Esophagus squamous epithelium (tissue), 5 donors: ENCODE measurements at places on chromosomes 4 and X. TPM values are rescaled to one million over a fixed set of nuclear protein-coding genes. Genes with fewer than 3 reads are reported as not detected.

C4orf50 gene
- total RNA-seq: 0.04 TPM

HHIP gene
- not detected for total RNA-seq

HAND2 gene
- total RNA-seq: 2.2 TPM

STPG2 gene
- total RNA-seq: not detected

NAP1L3 gene
- total RNA-seq: not detected

RNF175 gene
- total RNA-seq: 0.76 TPM

FGFRL1 gene
- 3.9 TPM for total RNA-seq

MAGEA4 gene
- not detected for total RNA-seq

CCDC158 gene
- 0.19 TPM for total RNA-seq

COX7B2 gene
- not detected for total RNA-seq

CXorf65 gene
- total RNA-seq: not detected

POF1B gene
- total RNA-seq: 32.8 TPM

MSX1 gene
- not detected for total RNA-seq

DNA sequence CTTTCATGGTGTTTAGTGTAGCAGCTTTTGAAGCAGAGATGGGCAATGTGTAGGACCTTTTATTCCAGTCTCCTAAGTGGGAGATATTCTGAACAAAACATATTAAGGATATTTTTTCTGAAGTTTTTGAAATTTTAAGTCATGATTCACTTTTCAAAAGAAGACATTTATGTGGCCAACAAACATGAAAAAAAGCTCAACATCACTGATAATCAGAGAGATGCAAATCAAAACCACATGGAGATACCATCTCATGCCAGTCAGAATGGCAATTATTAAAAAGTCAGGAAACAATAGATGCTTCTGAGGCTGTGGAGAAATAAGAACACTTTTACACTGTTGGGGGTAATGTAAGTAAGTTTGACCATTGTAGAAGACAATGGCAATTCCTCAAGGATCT lies 76.0 kb downstream of the FAT4 start:
- no peak for DNase-seq

DNA sequence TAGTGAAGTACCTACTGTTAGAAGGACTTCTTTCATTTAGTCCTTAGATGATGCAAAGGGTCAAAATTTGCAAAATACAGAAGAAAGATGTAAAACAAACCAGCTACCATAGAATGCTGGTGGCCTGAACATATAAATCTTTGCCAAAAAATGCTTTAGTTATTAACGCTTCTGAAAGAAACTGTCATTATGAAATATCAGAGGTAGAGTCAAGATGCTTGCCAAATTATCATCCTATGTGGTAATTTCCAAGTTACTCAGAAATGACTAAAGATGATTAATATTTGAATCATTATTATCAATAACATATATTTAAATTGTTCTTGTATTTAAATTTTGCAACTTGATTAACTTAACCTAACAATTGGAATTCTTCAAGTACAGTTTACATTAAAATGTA lies 588.4 kb upstream of the FAM241A start:
- no peak for DNase-seq

- DNase-seq: no peak
Measured at GRCh38 chrX:143632625-143633410, 3.1 kb downstream of the SLITRK4 start.

DNA sequence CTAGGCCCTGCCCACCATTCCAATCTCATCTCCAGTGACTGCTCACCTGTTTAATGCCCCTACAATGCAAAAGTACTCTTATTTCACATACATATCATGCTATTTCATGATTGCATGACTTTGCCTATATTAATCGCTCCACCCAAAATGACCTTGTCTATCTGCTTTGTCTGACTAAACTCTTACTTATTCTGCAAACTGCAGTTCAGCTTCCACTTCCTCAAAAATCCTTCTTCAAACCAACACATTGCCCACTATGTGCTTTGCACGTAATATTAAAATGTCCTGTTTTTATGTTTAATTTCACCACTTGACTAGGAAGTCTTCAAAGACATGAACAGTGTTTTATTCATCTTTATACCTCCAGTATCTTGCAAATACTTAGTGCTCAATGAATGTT lies 229.6 kb downstream of the OPHN1 start:
- DNase-seq: no peak

DNA sequence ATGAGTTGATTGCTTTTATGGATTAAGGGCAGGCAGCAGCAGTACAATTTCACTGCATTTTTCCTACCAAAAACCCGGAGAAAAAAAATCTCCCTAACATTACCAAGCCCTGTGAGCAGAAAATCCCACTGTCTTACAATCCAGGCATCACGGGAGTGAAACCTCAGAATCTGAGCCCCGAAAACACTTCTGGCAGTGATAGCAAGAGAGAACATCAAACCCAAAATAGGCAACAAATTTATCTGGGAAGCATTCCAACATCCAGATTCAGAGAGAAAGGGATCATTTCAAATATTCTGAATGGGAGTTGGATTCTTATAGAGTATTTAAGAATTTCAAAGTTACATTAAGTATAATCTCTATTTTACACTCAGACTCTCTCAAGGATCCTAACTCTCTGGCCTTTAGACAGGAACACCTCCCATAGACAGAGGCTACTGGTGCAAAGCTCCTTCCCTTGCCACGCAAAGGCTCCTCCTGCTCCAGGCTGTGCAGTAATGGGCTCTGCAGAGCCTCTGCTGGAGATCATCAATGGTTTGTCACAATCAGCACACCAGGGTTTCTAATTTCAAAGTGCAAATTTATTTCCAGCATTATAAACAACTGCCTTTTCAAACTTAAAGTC lies 256.9 kb downstream of the PARM1 start:
- DNase-seq: no peak

DNA sequence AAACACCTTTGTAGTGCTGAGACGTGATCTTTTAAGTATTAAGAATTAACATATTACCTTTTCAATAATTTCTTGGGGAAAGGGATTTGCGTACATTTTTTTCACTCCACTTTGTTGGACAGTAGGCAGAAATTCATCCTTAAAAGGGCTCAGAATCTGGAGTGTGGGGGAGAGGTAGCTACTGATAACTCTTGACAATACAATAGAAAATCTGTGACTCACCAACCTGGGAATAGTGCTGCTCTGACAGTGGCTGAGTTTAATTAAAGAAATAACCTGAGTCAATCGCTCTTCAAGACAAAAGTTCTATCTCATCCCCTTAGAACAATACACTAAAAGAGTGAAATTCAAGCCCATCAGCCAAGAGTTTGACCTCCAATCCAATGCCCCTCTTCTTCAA lies 60.2 kb downstream of the SLC9A7 start:
- no peak for DNase-seq

DNA sequence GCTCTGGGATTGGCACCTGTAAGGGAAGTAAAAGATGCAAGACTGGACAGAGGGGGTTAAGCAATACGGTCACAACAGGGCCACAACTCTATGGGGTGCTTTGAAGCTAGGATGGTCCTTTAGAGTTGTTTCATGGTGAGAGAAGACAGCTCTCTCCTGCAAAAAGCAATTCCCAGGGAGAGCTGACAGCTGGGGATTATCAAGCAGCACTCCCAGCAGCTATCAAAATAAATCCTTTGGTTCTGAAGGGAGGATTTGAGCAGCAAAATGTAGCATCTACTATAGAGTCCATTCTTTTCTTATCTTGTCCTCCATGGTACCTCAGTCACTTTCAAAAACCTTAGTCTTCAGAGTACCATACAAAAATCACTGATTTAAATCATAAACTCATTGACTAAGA lies 35.1 kb upstream of the AP1AR start:
- no peak for DNase-seq

- no peak for DNase-seq
Measured at GRCh38 chr4:115515772-115516171, 402.4 kb upstream of the NDST4 start.

GRCh38 chr4:143135358-143135757 lies 49.4 kb upstream of the USP38 start:
- DNase-seq: no peak

- no peak for DNase-seq
Measured at GRCh38 chrX:38318196-38318595, 9.1 kb downstream of the RPGR start.

DNA sequence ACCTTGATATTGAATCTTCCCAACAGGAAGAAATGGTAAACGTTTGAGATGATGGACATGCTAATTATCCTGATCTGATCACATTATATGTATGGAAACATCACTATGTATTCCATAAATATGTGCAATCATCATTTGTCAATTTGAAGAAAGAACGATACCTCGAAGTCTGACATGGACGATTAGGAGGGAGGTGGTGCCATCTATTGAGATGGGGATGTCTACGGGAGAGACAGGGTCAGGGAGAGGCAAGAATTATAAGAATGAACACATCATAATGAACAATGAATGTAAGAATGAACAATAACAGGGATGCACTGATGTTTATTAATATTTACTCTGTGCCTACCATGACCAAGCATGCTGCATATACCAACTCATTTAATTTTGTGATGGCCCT lies 93.7 kb upstream of the SOD3 start:
- DNase-seq: no peak

GRCh38 chr4:76581077-76581962 lies 146.3 kb downstream of the SHROOM3 start:
- no peak for DNase-seq

- DNase-seq: no peak
Measured at GRCh38 chr4:169243825-169244609, 26.7 kb downstream of the SH3RF1 start.

GRCh38 chr4:153079857-153080391 lies 124.3 kb upstream of the TRIM2 start:
- no peak for DNase-seq

- no peak for DNase-seq
Measured at GRCh38 chr4:174365018-174365587, 81.4 kb downstream of the CEP44 start.

DNA sequence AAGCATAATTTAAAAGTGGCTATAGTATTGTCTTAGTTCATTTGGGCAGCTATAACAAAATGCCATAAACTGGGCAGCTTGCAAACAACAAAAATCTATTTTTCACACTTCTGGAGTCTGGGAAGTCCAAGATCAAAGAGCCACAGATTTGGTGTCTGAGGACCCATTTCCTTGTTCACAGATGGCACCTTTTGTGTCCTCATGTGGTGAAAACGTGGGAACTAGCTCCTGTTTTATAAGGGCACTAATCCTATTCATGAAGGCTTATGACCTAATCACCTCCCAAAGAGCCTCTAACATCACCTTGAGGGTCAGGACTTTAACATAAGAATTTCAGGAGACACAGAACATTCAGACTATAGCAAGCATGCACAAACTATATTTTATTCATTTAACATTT lies 126.5 kb upstream of the WDFY3 start:
- no peak for DNase-seq

DNA sequence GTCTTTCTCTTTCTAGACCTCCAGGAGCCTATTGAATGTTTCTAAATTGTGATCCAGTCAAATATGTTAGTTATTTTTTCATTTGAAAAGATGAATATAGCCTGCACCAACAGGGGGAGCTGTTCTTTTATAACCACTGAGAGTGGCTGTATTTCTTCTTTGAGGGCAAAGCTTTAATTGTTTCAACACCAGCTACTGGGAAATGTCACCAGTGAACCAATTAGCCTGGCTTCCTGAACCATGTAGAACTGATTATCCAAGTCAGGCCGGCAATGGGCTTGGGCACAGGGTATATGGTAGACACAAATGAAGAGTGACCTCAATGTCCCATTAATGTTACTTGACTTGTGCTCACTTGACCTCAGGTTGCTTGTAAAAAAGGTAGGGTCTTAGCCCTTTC lies 4.8 kb upstream of the DAPP1 start:
- no peak for DNase-seq

GRCh38 chrX:70470850-70471289 lies 26.2 kb downstream of the DLG3 start:
- no peak for DNase-seq

DNA sequence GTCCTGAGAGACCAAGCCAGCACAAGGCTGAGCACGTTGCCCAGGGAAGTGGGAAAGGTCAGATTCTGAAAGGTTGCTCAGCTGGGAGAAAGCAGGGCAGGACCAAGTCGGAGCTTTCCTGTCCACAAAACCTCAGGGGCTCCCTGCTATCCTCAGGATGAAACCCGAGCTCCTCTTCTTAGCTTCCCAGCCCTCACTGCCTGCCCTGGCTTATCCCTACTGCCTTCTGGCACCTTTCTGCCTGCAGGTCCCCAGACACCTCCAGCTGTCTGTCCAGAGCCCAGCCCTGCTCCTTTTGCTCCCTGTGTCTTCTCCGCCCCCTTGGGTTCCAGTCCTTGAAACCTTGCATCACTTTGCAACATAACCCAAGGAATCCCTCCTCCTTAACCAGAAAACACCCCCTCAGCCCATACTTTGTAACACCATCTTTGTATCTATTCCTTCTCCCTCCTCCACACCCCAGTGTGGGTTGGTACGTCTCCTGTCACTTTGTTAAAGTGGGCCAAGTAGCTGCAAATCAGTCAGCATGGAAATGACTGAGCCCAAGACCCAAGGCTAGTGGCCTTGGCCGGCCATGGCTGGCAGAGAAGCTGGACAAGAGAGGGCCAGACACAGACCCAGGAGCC lies 20.0 kb upstream of the PRRG3 start:
- DNase-seq: no peak

DNA sequence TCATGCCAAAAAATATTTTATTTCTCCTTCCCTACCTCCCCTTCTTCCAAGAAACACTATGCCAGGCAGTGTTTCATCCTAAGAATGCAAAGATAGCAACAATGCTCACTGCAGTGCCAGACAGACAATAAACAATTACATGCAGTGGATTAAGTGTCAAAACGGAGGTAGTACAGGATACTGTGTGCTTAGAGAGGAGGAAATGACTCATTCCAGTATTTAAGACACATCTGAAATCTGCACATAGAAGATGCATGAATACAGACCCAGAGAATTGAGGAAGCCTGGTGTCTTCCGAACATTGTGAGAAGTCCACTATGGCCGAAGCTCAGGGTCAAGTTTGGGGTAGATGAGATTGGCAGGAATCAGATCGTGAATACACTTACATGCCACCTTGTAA lies 326.4 kb downstream of the PPP3CA start:
- no peak for DNase-seq

- no peak for DNase-seq
Measured at GRCh38 chr4:127486248-127486647, 146.5 kb upstream of the INTU start.

DNA sequence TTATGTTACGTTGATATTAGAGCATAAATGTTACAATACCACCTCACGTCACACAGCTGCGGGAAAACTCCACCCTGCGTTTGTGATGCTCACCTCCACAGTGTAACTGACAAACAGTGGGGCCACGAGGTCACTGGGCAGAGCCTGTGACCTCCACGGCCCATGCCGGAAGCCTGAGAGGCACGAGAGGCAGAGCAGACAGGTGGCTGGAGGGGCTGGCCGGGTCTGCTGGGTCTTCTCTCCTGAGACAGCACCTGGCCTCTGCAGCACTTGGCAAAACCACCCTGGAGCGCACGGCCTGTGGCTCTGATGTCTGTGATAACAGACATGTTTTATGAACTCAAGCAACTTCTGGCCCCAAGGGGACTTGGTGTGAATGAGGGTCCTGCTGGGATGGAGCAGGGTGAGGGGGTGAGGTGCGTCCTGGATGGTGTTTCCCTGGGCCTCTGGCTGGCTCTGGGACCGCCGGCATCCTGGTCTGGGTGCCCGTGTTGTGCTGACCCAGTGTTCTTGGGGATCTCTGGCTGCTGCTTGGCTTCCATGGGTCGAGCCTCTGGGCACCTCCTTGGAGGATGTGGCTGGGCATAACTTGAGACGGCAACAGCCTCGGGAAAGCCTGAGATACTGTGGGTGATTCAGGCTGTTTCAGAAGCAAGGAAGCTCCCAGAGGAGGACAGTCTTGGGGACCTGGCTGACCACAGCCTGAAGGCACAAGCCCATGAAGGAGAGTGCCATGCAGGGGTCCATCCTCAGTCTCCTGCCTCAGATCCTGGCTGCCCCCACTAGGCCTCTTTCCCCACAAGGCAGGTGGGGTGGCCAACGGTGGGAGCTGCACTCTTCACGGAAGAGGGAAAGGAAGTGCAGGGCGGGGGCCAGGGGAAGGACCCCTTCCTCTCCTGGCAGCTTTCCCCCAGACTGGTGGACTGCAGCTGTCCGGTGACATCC lies 19.7 kb downstream of the RNF212 start:
- no peak for DNase-seq
